ENCODE measurements at places on chromosomes 2 and 18.

- peak; percentile 38 for DNase-seq
Measured at GRCh38 chr2:14700753-14701152, 68.2 kb downstream of the LRATD1 start.

- DNase-seq, result no peak
Measured at GRCh38 chr2:23721454-23721826, 205.5 kb downstream of the ATAD2B start.

DNA sequence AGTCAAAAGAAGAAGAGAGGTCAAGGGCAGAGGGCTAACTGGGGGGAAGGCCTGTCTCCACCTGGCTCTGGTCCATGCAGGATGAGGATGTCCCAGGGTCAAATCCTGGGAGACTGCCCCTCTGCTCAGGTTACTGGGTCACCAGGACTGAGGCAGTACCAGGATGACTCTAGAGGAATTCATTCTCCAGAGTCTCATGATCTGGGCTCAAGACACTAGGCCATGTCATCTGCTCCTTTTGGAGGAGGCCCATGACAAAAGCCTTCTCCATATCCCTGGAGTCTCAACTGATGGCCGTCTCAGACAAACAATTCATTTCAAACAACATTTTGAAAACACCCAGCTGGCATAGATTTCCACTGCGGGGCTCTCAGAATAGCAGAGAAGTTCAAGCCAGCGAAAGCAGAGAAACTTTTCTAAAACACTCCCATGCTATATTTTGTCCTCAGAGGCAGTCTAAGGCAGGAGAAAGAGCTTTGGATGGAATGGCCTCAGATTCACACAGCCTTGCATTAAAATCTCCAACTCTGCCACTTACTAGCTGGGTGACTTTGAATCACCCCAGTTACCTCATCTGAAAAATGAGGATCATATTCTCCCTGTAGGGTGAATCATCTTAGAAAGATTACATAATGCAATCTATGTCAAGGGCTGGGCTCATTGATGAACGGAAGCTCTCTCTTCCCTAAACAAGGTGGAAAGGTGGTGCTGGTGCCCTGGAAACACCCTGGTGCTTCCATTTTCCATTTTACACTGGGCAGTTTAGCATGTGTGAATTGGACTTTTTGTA lies 48.8 kb upstream of the LCLAT1 start:
- DNase-seq, result peak; percentile 25

DNA sequence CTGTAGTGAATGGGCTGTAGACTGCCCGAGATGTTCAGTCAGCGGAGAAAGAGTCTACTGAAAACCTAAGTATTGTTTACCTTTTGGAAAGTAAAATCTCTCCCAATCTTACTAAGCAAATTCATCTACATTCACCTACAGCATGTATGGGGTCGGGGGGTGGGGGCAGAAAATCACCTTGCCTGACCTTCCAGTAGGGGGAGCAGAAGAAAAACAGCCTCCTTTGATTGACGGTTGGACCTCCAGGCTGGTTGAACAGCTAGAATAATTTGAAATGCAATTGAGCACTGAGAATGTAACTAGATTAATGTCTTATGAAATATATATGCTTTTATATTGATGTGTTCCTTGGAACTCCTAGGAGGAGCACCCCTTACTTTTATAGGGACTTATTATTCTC lies 10.0 kb downstream of the LRATD1 start:
- no peak for DNase-seq

- DNase-seq, result peak; percentile 96
Measured at GRCh38 chr2:64859312-64860212, 129.6 kb upstream of the SLC1A4 start.
